Uterus (tissue), 4 donors: ENCODE measurements at places on chromosomes 6 and 20. TPM values are rescaled to one million over a fixed set of nuclear protein-coding genes. Genes with fewer than 3 reads are reported as not detected.

The FGD2 gene
- 12.7 TPM for total RNA-seq

The COL9A3 gene
- total RNA-seq, result 31.3 TPM

The CLVS2 gene
- 0.14 TPM for total RNA-seq

The SLC16A10 gene
- 1.2 TPM for total RNA-seq

The C2 gene
- 4.1 TPM for total RNA-seq

DNA sequence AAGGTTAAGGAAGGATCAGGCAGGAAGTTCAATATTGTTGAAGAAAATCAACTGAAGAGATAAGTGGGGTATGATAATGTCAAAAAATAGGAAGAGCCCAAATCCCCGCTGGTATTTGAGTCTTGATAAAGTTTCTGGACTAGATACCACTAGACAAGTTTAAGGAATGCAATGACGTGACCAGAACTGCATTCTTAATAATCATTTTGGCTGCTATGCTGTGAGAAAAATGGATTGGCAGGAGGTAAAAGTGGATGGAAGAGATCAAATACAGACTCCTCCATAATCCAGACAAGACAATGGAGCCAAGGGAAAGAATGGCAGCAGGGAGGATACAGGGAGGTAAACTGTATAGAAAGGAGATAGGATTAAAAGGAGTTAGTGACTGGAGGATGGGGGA is 128.2 kb downstream of the COL12A1 start:
- no peak for DNase-seq

DNA sequence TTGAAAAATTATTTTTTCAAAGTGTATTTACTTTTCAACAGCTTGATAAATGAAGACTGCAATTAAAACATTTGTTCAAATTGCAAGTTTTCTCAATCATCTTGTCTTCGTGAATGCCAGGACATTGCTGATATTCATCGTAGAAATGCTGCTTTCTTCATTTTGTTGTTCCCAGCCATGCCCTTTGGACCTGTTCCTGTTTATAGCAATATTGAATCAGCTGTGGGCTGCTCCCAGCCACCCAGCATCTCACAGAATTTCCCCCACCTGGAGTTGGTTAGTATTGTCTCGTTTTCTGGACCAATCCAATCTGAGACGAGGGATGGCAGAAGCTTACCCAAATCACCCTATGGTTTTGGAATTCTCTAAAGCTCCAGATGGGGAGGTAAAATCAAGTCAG is 40.8 kb downstream of the SLC22A2 start:
- no peak for DNase-seq

GRCh38 chr6:25641940-25642666 is 9.9 kb upstream of the SCGN start:
- DNase-seq, result no peak

DNA sequence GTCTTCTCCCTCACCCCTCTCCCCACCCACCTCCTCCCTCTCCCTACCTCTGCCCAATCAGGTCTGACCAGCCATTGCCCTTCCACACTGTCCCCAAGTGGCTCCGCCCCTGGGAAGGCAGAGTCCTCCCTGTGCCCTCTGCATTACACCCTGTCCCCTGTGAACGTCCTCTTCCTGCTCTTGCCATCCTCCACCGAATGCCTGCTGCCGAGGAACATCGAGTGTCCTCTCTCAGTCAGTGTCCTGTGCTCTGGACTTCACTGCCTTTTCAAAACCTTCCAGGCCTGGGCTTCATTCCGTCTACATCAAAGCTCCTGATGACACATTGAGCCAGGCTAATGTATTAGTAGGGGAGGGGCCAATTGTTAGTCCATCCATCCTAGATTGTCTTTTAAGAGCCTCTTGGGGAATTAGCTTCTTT is 3.3 kb upstream of the PACSIN1 start:
- no peak for DNase-seq

DNA sequence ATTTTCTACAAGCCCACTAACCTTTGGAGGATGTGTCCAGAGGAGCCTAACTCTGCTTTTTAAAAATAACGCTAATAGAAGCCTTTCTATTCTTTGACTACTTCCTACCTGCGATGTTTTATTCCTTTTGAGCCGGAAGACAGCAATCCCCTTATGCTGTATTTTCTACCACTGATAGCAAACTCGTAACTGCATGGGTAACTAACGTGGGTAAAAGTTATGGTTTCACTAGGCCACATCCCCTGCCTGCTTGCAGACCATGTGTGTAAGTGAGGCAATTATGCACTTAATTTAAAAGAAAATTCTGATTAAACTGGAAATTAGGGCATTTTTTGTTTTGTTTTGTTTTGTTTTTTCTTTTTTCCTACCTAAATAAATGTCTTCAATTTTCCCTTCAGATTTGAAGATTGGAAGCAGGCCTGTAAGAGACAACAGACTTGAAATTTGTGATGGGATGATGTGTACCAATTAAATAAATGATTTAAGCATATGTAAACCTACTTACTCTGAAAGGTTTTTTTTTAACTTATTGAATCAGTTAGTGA is 931 bp downstream of the UFL1 start:
- DNase-seq, result no peak

- DNase-seq, result no peak
Measured at GRCh38 chr20:20791664-20792568, 79.5 kb upstream of the RALGAPA2 start.
